ENCODE measurements at places on chromosomes 3 and 15. TPM values are rescaled to one million over a fixed set of nuclear protein-coding genes. Genes with fewer than 3 reads are reported as not detected.

The C3orf49 gene
- total RNA-seq, result not detected

The SCG5 gene
- total RNA-seq, result 6.1 TPM

The TIGIT gene
- 8.6 TPM for total RNA-seq

DNA sequence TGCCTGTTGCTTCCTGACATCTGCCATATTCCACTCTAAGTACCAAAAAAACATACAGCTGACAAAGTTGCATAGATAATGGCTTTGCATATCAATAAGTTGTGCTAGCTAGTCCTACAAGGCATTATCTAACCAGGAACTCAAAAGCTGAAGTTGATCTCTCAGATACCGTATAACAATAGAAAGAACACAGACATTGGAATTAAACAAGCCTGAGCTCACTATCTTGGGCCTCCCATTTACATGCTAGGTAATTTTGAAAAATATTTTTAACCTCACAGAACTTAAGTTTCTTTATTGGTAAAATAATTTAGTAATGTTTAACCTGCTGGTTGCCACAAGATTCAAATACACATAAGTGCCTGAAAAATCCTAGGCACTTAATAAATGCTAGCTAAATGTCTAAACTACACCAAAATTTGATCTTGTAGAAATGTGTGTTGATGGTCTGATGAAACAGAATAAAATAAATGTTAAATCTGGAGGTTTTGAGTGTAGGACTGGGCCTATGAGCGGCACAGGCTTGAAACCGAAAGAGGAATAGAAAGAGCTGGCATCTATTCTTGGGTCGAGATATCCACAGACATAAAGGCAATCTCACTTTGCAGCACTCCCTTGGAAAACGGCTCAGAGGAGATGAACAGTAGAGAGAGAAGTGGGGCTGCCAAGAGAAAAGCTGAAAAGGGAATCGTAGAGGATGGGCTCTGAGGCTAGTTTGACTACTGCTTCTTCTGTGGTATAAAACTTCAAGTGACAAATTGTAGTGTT is 29.9 kb upstream of the TTC14 start:
- H3K27me3 ChIP-seq, result no peaks in the 10 kb centered on the region
- no peaks in the 10 kb centered on the region for H3K36me3 ChIP-seq
- H3K4me1 ChIP-seq, result no peaks in the 10 kb centered on the region
- no peak overlapping the region for H3K4me3 ChIP-seq
- no peak overlapping the region for H3K27ac ChIP-seq

- H3K36me3 ChIP-seq, result no peaks in the 10 kb centered on the region
- no peak overlapping the region for H3K27ac ChIP-seq
- H3K4me1 ChIP-seq, result no peaks in the 10 kb centered on the region
- H3K4me3 ChIP-seq, result no peak overlapping the region
- DNase-seq, result no peak
These were observed 20.3 kb downstream of the BBS4 start for GRCh38 chr15:72706266-72706665.

- DNase-seq, result no peak
- H3K27me3 ChIP-seq, result no peaks in the 10 kb centered on the region
- no peak overlapping the region for H3K27ac ChIP-seq
- H3K4me3 ChIP-seq, result no peak overlapping the region
These were observed 504.6 kb downstream of the LPP start for GRCh38 chr3:188658606-188659005.

DNA sequence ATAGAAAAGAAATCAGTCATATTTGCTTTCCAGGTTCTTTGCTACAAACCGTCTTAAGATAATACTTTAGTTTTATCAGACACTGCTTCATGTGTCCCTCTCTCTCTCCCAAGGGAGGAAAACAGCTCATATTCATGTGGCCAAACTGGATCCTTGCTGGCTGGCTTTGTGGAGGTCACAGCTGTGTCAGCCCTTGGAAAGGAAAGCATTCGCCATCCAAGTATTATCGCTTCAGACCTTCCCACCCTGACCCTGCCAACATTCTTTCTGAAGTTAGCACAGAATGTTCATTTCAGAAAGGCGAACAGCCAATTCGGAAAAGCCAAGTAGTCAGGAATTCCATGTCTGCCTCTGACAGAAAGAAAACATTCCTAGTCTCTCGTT is 213.6 kb downstream of the FEZF2 start:
- no peak overlapping the region for H3K4me3 ChIP-seq
- peaks cover 28% of the 10 kb centered on the region for H3K4me1 ChIP-seq
- H3K36me3 ChIP-seq, result no peaks in the 10 kb centered on the region
- H3K27me3 ChIP-seq, result no peaks in the 10 kb centered on the region
- peak overlapping the region; percentile 78 for H3K27ac ChIP-seq
